ENCODE measurements at places on chromosomes 7 and 10.

- no peak for DNase-seq
Measured at GRCh38 chr7:2691011-2691707, 3.2 kb downstream of the AMZ1 start.

DNA sequence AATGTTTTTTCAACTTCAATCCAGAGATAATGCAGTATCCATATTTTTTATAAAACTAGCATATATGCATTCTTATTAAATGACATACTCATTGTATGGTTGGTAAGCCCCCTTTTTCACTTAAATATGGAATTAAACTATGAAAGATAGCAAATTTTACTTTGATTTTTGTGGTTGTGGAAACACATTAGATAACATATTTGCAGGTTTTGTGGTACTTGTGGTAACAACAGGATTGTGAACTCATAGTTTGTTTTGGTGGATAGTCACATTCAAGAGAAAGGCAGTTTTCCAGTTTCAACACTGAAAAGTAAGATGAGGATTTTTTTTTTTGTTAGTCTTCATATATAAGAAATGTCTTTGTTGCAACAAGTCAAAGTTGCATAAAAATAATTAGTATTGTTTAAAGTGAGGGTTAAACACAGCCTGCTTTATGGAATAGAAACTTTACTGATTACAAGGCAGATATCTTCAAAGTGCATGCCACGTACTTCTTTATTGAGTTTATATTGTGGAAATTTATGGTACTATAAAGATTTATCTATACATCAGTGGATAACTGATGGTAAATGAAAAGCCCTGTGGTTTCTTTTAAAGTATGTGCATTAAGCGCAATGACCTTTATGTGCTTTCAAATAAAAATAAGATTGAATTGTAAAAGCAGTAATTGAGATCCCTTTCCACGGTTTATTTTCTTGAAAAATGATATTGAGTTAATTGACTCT lies 39.7 kb upstream of the SEMA3D start:
- DNase-seq = no peak

GRCh38 chr7:25597946-25598345 lies 369.7 kb upstream of the NPVF start:
- no peak for DNase-seq

DNA sequence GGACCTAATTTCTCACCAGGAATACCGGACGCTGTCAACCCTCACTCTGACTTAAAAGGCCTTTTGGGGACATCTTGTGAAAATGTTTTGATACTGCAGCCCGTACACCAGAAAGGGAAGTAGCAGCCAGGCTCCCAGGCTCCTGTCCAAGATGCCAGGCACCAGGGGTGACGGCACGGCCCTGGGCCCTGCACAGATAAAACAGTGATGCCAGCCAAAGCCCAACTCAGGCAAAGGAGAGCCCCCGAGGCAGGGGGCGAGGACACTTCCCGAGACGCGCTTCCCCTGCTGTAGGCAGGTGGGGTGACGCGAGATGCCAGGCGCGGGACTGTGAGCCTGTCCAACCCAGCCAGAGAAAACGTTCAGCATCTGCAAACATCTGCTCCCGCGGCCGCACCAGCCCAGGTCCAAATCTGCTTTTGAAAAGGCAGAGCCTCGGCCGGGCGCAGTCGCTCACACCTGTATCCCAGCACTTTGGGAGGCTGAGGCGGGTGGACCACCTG lies 15.7 kb downstream of the ZFAND2A start:
- DNase-seq = no peak

- DNase-seq = no peak
Measured at GRCh38 chr7:116322541-116322940, 112.2 kb downstream of the TES start.

GRCh38 chr10:60175441-60175971 lies 214.2 kb downstream of the ANK3 start:
- no peak for DNase-seq

All from CD4-positive, alpha-beta T cell treated with Interleukin-12 subunit alpha and Interleukin-12 subunit beta, for 1 hour (primary cell).